ENCODE measurements at places on chromosomes 12 and 14.

DNA sequence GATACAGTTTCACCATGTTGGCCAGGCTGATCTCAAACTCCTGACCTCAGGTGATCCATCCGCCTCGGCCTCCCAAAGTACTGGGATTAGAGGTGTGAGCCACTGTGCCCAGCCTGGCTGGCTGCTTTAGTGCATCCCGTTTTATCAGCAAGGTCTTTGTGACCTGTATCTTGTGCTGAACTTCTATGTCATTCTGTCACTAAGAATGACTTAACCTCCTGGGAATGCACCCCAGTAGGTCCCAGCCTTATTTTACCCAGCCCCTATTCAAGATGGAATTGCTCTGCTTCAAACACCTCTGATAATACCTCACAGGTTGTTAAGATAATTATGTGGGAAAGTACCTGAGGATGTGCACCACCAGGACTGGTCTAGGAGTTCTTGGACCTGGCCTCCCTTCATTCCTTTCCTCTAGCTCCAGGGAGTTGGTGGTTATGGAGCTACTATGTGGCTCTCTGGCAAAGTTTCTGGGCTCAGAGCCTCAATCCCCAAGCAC is 26.1 kb upstream of the JPH4 start:
- no peak for DNase-seq

- peak; percentile 17 for DNase-seq
Observed at GRCh38 chr12:77999074-77999715, 168.5 kb downstream of the NAV3 start.

GRCh38 chr14:73250781-73251500 is 13.6 kb downstream of the PAPLN start:
- peak; percentile 35 for DNase-seq

GRCh38 chr12:93960521-93960920 is 187.9 kb upstream of the PLXNC1 start:
- no peak for DNase-seq

- DNase-seq, result peak; percentile 52
Observed at GRCh38 chr14:90091393-90091792, 29.6 kb downstream of the KCNK13 start.

DNA sequence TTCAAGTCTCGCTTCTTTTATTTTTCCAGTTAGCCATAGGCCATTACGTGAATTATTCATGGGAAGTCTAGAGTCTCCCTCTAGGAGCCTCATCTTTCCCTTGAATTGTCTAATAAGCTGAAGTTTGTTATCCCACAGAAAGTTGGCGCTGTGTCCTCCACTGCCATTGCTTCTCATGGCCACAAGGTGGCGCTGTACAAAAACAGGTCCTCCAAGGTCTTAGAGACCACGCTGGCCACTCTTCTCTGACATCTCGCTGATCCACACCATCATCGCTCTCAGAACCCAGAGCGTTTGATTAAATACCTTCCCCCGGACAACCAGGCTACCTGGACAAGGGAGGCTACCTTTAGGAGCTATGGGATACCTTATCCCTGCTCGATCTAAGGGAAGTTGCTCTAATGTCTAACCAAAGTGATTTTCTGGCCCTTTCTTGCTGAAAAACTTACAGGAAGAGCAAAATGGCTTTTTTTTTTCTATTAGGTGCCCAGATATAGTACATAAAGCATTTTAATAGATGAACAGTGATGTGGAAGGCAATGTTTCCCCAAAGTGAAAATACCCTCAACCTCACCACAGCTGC is 110.0 kb downstream of the CCDC60 start:
- DNase-seq, result peak; percentile 80

- DNase-seq, result no peak
Observed at GRCh38 chr14:22143363-22143762, 445.7 kb downstream of the DAD1 start.

DNA sequence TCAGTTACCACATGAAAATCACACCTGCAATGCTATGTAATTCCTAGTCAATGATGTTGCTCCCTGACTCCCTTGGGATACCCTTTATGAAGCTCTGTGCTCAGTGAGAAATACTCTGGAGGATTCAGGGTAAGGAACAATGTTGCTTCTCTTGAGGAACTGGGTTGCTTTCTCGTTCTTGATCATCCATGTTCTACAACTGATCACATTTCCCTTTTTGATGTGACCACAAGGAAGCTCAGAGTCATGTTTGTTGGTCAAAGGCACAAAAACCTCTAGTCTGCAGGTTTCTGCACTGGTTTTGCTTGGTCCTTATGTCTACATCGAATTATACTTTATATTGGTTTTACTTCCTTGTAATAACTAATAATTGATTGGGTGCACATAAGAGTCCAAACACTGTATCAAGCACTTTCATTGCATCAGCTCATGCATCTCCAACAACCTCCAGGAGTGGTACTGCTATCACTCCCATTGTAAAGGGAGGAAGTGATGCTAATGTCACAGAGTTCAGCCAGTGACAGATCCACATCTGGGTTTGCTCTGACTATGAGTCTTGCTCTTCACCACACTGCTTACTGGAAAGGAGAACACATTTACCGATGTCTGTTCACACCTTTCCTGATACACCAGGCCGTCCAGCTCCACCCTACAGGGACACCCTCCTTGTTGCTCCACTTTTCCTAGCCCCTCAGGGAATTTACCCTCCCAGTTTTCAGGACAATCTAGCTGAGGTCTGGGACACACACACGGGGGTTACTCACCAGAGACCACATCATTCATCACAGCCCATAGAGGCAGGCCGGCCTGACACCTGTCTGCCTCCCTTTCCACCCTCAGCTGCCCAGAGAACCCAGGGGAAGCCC is 41.0 kb downstream of the CMKLR1 start:
- no peak for DNase-seq

GRCh38 chr14:71491931-71492330 is 440.3 kb upstream of the RGS6 start:
- no peak for DNase-seq

- no peak for DNase-seq
Observed at GRCh38 chr12:62705846-62706245, 229.1 kb downstream of the PPM1H start.

DNA sequence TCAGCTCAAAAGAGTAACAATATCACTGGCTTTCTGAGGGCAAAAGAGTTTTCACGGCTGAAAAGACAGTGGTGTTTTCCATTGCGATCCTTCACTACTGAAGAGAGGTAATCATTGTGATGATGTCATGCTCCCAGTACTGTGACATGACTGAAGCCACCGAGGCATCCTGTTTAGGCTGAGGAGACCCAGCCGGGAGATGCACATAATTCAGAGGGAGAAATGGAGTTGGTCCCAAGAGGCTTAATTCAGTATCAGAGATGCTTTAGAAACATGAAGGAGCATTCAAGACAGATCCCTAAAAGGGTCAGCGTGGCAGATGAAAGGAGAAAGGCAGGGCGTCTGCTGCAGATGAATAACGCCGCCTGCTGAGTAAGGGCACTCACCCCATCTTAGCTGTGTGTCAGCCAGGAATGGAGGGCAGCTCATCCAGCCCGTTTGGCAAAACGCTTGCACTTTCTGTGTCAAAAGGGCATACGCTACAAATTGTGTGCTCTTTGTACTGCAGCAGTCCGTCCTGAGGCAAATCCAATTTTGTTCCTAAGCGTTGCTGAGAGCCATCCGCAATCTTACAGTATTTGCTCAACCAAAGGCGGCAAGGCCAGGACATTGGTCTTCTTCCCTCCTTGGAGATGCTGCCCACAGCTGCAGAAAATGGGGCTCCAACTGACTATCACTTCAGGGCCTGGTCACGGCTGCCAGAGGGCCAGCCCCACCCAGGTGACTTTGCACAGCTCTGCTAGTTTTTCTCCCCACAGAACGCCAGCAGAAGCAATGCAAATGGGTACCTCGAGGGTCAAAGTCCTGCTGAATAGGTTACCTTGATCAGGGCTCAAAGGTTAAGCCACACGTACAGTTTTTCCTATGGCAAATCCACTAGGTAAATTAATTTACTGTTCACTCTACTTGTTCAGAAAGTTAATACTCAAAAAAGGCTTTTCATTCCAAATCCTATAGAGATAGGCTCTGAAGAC is 23.5 kb downstream of the CCDC92 start:
- no peak for DNase-seq

DNA sequence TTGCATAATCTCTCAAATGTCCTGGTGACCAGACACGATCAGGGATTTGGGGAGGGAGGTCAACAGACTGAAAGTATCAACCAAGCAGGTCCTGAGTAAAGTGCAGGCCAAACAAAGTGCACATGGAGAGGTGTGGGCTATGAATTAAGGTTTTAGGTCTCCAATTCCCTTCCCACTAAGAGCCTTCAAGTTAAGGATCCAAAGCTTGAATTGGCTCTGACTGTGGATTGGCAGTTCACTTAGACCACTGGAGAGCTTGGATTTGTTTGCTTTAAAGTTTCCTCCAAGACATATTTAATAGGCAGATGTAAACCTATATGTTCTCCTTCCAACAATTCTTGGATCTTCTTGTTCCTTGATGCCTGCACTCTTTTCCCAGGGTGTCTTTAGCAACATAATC is 129.6 kb upstream of the IGF1 start:
- no peak for DNase-seq

DNA sequence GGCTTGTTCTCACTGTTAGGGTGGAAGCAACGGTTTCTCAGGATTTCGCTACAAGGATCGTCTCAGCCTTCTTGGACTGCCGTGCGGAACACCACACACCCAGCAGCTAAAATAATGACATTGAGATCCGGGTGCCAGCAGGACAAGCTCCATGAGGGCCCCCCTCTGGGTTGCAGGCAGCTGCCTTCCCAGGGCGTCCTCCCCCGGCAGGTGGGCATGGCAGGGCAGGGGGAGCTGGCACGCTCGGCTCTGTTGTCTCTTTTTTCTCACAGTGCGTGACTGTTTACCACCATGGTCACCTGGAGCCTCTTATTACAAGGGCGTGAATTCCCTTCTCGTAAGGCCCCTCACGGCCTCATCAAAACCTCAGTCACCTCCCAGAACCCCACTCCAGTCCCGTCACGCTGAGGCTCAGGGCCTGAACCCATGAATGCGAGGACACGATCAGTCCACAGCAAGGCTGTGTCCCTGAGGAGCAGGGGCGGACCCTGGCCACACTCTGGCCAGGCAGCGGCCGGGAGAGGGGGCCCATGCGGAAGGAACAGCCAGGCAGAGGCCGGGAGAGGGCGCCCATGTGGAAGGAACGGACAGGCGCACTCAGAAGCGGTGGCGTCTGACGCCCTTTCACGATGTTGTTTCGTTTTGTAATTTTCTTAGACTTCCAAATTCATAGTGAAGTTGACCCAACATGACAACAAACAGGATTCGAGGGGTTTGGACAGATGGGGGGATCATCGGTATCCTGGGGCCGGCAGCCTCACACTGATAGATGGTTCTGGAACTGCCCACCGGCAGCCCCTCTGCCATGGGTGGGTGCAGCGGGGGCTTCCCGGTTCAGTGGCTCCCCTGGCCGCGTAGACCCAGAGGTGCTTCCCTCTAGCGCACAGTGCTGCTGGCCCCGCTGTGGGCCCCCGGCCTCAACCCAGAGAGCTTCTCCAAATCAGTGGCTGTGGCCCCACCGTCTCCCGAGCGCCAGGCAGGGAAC is 10.0 kb downstream of the LRCOL1 start:
- DNase-seq, result peak; percentile 85

GRCh38 chr12:20620261-20620660 is 74.9 kb upstream of the SLCO1C1 start:
- DNase-seq, result no peak

- DNase-seq, result no peak
Observed at GRCh38 chr14:34128665-34129064, 177.8 kb upstream of the EGLN3 start.

- no peak for DNase-seq
Observed at GRCh38 chr12:100544165-100544564, 29.3 kb upstream of the GAS2L3 start.

GRCh38 chr14:72736786-72737559 is 156.9 kb downstream of the DPF3 start:
- DNase-seq, result peak; percentile 13

DNA sequence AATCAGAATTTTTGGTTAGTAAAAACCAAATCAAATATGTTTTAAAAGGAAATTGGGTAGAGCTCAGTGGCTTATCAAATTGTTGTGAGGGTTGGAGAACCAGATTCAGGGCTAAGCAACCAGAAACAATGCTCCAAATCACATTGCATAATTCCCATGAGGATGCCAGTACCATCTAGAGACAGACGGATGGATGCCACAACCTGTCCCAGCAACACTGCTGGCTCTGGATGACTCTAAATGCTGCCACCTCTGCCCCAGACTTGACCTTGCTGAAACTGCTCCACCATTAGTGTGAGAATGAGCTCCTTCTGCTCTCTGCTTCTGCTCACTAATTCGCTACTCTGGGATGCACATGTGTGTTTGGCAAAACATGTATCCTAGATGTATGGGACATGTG is 43.9 kb downstream of the FRS2 start:
- no peak for DNase-seq

GRCh38 chr12:52060498-52061177 is 9.1 kb upstream of the ATG101 start:
- no peak for DNase-seq

- no peak for DNase-seq
Observed at GRCh38 chr12:42144158-42144407, 591 bp downstream of the GXYLT1 start.

DNA sequence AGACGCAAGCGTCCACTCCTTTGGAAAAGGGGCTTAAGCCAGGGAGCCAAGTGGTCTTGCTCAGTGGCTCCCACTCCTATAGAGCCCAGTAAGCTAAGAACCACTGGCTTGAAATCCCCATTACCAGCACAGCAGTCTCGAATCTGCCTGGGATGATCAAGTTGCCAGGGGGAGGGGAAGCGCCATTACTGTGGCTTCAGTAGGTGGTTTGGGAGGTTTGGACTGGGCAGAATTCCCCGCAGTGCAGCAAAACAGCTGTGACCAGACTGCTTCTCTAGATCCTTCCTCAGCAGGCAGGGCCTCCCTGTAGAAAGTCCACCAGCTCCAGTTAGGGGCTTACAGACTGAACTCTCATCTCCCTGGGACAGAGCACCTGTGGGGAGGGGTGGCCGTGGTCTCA is 115.4 kb downstream of the TMEM117 start:
- no peak for DNase-seq

- DNase-seq, result no peak
Observed at GRCh38 chr12:105292705-105293104, 37.8 kb upstream of the C12orf75 start.

DNA sequence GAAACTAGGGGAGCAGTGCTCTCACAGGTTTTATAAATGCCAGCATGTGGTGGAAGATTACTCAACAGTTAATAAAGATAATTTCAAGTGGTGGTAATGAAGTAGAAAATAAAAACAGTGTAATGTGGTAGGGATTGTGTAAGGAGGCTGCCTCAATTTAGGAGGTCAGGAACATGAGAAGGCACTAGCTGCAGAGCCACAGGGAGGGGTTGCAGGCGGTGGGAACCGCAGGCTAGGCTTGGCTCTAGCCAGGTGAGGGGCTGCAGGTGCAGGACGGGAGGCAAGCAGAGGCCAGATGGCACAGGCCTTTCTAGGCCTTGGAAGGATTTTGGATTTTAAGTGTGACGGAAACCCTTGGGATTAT is 768 bp downstream of the METTL25 start:
- no peak for DNase-seq

GRCh38 chr12:124625867-124626675 is 58.7 kb upstream of the NCOR2 start:
- no peak for DNase-seq

GRCh38 chr14:71932229-71932981 is at the start of gene RGS6:
RGS6 (plus strand) TSS chr14:71932429.
- peak; percentile 76 for DNase-seq

GRCh38 chr12:114776731-114777442 is 92.9 kb upstream of the TBX3 start:
- DNase-seq, result no peak

- no peak for DNase-seq
Observed at GRCh38 chr12:67526129-67526528, 122.4 kb upstream of the DYRK2 start.
